ENCODE measurements at places on chromosomes 2 and 18.

DNA sequence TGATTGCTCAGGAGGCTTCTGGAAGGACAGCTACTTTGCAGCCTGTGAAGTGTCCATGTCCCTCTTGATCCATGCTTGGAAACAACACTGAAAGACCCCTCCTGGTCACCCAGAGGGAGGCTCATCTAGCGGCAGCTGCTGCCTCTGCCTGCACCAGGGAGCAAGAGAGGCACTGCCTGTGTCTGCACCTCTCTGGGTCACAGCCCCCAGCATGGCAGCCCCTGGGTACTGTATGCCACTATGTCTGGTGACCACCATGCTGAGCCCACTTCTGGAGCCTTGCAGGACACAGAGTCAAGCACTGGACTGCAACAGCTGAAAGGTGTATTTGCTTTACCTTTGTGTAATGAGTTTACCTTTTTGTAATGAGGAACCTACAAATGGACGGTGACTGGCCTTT, 186.3 kb upstream of the MYT1L start:
- no peak for DNase-seq

GRCh38 chr2:218378053-218378452, 4.0 kb upstream of the SLC11A1 start:
- no peak for DNase-seq

GRCh38 chr2:127063701-127064590, 43.0 kb downstream of the BIN1 start:
- DNase-seq: no peak

DNA sequence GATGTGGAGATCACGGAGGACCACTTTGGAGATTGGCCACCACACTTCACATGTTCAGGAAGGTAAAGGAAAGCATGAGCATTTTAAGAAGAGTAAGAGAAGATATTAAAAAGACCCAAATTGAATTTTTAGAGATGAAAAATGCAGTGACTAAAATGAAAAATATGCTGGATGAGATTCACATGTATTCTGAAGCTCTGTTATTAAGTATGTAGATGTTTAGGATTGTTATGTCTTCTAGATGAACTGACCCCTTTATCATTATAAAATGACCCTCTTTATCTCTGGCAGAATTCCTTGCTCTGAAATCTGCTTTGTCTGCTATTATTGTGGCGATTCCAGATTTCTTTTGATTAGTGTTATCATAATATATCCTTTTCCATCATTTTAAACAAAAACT, 36.0 kb upstream of the DYNC2LI1 start:
- DNase-seq: no peak

GRCh38 chr18:49206717-49207116, 253.7 kb downstream of the DYM start:
- no peak for DNase-seq

DNA sequence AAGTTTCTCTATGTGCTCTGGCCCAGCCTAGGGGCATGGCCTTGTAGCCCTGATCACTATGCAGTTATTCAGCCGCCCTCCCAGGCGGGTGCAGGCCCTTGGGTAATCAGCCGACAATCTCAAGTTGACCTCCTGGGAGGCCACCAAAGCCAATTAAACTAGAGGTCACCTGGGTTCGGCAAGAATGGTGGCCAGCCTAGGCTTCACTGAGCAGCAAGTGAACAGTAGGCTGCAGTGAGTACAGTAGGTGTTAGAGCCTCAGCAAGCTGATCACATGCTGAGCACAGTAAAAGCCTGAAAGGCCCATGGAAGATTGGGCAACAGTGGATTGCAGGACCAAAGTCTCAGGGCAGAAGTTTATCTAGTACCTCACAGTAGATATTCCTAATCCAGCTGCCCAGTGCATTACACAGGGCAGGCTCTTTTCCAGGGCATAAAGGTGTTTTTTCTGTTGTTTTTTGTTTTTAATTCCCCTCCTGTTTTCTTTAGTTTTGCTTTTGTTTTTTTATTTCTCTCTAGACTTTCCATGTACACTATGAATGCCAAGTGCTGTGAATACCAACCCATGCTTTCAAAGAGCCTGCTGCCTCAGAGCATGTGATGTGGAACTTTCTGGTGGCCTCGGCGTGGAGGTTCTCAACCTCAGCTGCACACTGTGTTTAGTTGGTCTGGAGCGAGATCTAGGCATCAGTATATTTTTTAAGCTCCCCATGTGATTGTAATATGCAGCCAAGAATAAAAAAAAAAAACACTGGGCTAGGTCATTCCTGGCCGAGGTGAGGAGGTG, 55.9 kb upstream of the ATL2 start:
- no peak for DNase-seq

GRCh38 chr2:53913721-53914120, 54.0 kb upstream of the GPR75 start:
- DNase-seq: no peak

- DNase-seq: no peak
Observed at GRCh38 chr2:224039770-224040440, 819 bp upstream of the SERPINE2 start.

GRCh38 chr18:24993628-24994027, 358.3 kb downstream of the ZNF521 start:
- DNase-seq: no peak

DNA sequence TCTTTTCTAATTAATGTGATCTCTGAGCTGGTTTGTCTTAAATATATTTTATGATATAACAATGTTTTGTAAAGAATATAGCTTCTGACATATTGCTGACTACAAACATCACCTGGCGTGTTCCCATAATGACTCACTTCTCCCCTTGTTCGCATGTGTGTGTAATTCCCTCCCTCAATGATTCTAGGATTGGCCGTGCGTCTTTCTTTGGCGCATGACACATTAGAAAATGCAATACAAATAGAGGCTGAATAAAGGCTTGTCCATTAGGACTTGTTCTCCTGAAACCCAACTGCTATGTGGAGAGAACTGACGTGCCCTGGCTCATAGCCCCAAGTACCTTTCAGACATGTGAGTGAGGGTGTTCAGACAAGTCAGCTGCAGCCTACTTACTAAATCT, 159.7 kb upstream of the CDH20 start:
- no peak for DNase-seq

GRCh38 chr18:24306201-24306600, 91.4 kb downstream of the OSBPL1A start:
- no peak for DNase-seq

DNA sequence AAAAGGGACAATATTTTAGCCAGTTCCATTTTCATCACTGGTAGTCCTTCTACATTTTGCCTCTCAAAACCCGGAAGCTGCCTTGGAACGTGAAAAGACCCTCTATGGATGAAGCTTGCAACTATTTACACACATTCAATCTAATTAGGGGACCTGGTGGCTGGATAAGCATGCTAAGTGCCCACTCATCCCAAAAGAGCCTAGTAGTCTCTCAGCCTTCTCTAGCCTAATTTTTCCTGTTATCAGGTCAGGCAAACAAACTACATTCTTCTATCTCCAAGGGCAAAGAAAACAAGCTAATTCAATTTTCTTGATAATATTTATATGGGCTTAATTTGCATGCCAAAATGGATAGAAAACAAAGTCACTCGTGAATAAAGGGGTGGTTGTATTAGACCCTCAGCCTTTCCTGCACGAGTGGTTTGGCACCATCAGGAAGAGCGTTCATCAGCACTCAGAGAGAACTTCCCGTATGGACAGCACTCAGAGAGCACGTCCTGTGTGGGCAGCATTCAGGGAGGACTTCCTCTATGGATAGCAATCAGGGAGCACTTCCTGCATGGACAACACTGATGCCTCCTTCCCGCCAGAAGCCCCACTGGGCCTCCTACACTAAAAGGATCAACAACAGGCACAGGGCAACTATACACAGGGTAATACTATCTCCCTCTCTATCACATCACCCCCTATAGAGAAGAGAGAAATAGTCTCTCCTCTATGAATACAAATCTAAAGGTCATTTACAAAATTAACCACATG, 122.2 kb downstream of the RBMS1 start:
- DNase-seq: no peak

GRCh38 chr2:216984937-216985336, 125.1 kb upstream of the TNP1 start:
- DNase-seq: no peak

- DNase-seq: no peak
Observed at GRCh38 chr2:158926478-158926948, 41.9 kb upstream of the TANC1 start.

- DNase-seq: no peak
Observed at GRCh38 chr2:31945572-31945935, 65.3 kb downstream of the MEMO1 start.

GRCh38 chr18:31447530-31448191, at the start of gene DSG3:
Gene DSG3 (plus strand): TSS chr18:31447741. CDS start chr18:31447878, 137 bp downstream.
- DNase-seq: no peak

DNA sequence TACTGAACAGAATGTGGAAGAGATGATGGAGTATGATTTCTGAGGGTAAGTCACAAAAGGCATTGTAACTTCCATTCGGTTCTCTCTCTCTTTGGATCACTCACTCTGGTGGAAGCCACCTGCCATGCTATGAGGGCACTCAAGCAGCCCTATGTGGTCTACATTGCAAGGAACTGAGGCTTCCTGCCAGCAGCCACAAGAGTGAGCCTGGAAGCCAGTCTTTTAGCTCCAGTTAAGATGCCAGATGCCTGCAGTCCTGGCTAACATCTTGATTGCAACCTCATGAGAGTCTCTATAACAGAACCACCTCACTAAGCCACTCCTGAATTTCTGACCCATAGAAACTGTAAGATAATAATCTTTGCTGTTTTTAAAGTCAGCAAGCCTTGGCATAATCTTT, 935.7 kb downstream of the LRP1B start:
- DNase-seq: no peak

GRCh38 chr2:25109822-25110221, 58.6 kb downstream of the POMC start:
- DNase-seq: no peak

DNA sequence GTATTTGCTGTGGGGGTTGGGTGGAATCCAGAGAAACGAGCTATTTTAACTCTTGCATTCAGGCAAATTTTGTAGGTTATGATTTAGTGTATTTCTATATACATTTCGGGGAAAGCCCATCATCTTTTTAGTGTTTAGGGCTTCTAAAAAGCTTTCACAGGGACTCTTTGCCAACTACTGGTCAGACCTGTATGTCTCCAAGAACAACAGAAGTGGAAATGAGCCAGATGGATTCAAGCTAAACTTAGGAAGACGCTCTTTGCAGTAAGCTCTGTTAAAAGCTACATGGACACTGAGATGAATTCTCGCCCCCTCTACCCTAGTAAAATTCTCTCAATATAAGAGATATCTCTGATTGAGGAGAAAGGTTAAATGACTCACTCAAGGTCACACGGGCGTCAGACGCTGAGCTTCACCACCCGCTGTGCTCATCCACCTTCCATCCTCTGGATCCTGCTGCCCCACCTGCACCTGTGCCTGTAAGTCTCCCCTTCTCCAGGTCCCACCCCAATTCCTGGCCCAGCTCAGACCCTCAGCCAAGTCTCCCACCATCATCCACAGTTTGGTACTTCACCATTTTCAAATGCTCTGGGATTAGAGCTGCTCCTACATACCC, 85.6 kb downstream of the MARCHF4 start:
- no peak for DNase-seq

GRCh38 chr2:147141930-147142329, 702.9 kb upstream of the ACVR2A start:
- DNase-seq: no peak

- no peak for DNase-seq
Observed at GRCh38 chr2:14942987-14943386, 310.5 kb downstream of the LRATD1 start.

DNA sequence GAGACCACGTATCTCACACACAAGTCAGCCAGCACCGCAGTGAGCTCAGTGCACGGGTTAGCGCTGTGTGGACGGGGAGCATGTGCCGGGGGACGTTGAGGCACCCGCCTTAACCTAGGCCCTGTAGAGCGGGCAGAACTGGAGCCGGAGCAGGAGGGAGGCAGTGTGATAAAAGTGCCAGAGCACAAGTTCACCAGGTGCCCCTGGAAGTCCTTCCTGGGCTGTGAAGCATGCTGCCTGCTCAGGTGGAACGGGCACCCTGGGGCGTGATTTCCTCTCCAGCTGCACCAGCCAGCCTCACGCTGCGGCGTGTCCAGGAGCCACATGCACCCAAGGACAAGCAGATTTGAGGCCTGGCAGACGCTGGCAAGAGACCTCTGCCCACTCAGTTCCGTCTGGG, 50.3 kb downstream of the ITGB1BP1 start:
- DNase-seq: no peak

DNA sequence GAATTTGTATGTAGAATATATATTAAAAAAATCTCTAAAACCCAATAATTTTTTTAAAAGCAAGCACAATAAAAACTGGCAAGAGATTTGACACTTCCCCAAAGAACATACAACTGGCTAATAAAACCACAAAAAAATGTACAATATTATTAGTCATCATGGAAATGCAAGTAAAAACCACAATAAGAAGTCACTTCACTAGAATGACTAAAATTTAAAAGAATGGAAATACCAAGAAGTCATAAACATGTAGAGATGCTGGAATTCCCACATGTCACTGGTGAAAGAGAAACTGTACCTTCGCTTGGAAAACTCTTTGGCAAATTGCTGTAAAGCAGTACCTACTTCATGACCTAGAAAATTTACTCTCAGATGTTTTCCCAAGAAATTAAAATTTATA, 43.4 kb upstream of the KYNU start:
- DNase-seq: no peak

DNA sequence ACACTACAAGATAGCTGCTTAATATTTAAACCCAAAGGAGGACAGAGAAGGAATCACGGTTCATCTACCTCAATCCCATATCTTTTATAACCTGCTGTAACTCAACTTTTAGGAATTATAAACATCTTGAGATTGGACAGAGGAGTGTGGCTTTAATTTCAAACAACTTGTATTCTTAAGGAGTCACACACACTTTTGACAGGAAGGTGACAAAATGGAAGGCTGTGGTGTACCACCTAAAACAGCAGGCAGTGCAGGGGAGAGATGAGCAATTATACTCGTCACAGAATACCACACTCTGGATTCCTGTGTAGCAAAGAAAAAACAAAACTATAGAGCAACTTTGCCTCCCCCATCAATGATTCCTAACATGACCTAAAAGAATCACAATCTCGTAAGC, 194.8 kb downstream of the ZEB2 start:
- DNase-seq: no peak

DNA sequence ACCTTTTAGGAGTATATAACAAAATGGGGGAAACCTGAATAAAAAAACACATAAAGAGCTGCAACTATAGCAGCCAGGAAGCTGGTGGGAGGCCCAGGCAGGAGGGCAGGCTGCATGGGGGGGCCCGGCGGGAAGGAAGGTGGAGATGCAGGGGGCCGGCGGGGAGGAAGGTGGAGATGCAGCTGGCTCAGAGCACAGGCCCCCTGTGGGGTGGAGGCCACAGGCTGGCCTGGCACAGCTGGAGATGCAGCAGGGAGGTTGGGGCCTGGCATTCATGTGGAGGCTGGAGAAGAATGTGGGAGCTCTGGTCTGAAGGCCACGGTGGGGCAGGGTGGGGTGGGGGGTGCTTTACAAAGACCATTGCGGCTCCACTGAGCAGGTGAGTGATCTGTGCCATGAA, 31.4 kb downstream of the FAM228A start:
- no peak for DNase-seq

GRCh38 chr2:128591861-128592822, 273.5 kb upstream of the HS6ST1 start:
- DNase-seq: no peak
